ENCODE measurements at places on chromosomes 6 and 20. TPM values are rescaled to one million over a fixed set of nuclear protein-coding genes. Genes with fewer than 3 reads are reported as not detected.

DNA sequence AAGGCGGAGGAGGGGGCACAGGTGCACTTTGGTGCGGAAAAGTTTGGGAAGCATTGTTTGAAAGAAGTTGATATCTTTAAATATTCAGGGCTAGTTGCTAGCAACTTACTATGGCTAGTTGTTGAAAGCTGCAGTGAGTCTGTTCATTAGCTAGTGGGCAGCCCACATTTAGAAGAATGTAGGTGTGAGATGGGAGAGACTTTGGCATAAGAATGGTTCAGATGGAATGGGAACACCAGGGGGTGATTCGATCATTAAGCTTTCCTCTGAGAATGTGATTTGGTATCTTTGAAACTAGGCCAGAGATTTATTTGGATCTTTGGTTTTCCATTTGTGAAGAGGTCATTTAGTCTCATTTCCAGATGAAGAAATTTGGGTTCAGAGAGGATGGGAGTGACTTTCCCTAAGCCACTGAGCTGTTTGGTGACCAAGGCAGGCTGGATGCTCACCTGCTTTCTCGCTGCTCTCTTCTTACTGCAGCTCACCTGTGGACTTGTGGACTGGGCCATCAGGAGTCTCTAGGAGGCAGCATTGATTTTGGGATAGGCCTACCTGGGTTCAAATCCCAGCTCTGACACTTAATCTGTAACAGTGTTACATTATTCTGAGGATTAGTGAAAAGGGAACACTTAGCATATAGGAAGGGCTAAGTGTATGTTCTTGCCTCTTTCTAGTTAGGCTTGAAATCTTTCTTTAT lies 62.9 kb downstream of the CARMIL1 start:
- no peak overlapping the region for H3K27ac ChIP-seq
- no peaks in the 10 kb centered on the region for H3K36me3 ChIP-seq
- DNase-seq = no peak
- no peaks in the 10 kb centered on the region for H3K27me3 ChIP-seq
- no peak overlapping the region for H3K4me3 ChIP-seq
- H3K4me1 ChIP-seq = no peaks in the 10 kb centered on the region

RAET1L gene
- not detected for total RNA-seq

- H3K27me3 ChIP-seq = no peaks in the 10 kb centered on the region
- H3K36me3 ChIP-seq = no peaks in the 10 kb centered on the region
- DNase-seq = no peak
Measured at GRCh38 chr6:104688283-104688969, 171.3 kb downstream of the HACE1 start.

DNA sequence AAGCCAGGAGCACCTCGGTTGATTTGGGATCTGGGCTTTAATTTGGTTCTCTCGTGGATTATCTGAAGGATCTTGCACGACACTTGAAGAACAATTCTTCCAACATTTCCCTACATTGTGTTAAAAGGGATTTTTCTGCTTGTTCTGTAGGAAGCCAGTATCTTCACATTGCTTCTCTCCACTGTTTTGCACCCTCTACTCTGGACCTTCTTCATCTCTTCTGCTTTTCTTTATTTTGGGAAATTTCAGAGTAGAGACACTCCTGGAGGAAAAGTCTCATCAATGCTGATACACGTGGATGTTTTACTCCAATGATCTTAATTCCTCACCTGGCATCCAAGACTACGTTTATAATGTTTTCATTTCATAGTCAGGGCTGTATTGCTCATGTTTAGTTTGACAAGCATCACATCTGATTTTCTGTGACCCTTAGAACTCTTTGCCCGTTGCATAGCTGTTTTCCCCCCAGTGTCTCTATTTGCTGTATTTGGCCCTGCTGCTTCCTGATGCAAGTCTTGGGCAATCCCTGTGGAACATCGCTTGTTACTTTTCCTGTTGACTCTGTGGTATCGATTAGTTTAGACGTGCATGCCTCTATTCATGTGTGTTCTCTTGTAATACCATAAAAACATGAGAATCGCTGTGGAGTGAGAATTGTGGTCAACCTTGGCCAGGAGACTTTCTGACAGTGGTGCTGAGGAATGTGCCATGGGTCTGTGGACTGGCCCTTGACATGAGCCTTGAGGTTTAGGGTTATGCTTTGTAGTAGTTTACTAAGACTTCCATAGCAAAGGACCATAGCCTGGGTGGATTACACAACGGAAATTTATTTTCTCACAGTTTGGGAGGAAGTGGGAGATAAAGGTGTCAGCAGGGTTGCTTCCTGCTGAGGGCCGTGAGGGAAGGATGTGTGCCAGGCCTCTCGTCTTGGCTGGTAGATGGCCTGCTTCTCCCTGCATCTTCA lies 12.5 kb downstream of the PLCB1 start:
- no peak overlapping the region for H3K27ac ChIP-seq
- H3K36me3 ChIP-seq = no peaks in the 10 kb centered on the region
- DNase-seq = no peak
- H3K4me3 ChIP-seq = no peak overlapping the region
- no peaks in the 10 kb centered on the region for H3K4me1 ChIP-seq
- no peaks in the 10 kb centered on the region for H3K27me3 ChIP-seq

SLC22A23 gene
- 1.1 TPM for total RNA-seq

PCMT1 gene
- total RNA-seq = 59.1 TPM

- H3K4me1 ChIP-seq = no peaks in the 10 kb centered on the region
- H3K4me3 ChIP-seq = no peak overlapping the region
- no peak overlapping the region for H3K27ac ChIP-seq
- DNase-seq = peak; percentile 76
Measured at GRCh38 chr6:136210398-136211165, 39.5 kb downstream of the MTFR2 start.

- no peak overlapping the region for H3K27ac ChIP-seq
- no peak for DNase-seq
- H3K27me3 ChIP-seq = no peaks in the 10 kb centered on the region
Measured at GRCh38 chr6:108549741-108550140, 11.0 kb upstream of the FOXO3 start.

- H3K4me3 ChIP-seq = no peak overlapping the region
- peaks cover 35% of the 10 kb centered on the region for H3K27me3 ChIP-seq
- peak overlapping the region; percentile 74 for H3K27ac ChIP-seq
Measured at GRCh38 chr20:64055893-64056638, 6.6 kb upstream of the SOX18 start.

- H3K36me3 ChIP-seq = no peaks in the 10 kb centered on the region
- no peaks in the 10 kb centered on the region for H3K27me3 ChIP-seq
- H3K4me3 ChIP-seq = no peak overlapping the region
- DNase-seq = peak; percentile 56
- H3K27ac ChIP-seq = no peak overlapping the region
Measured at GRCh38 chr20:2279253-2279779, 16.5 kb upstream of the TGM3 start.

GRCh38 chr20:57092112-57092899 lies 174.1 kb downstream of the BMP7 start:
- no peak overlapping the region for H3K27ac ChIP-seq
- H3K4me1 ChIP-seq = peaks cover 13% of the 10 kb centered on the region
- no peaks in the 10 kb centered on the region for H3K36me3 ChIP-seq
- peak; percentile 58 for DNase-seq
- H3K4me3 ChIP-seq = no peak overlapping the region
- peaks cover 17% of the 10 kb centered on the region for H3K27me3 ChIP-seq

DNA sequence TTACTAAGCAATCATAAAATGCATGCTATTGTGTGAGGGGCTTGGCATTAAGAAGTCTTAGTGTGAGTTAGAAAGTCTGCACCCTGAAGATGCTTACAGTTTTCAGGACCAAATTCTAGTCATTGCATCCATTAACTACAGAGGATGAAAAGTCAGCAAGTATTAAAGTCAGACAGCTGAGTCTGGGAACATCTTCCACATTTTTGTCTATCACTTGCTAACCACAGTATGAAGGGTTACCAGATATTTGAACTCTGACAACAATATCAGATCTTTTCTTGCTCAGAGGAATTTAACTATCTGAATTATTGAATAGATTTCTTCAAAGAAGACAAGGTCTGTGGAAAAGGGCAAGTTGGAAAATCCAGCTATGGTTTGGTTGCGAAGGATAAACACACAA lies 264.4 kb downstream of the BTBD9 start:
- no peak overlapping the region for H3K4me3 ChIP-seq
- no peak for DNase-seq
- no peak overlapping the region for H3K27ac ChIP-seq
- H3K27me3 ChIP-seq = no peaks in the 10 kb centered on the region
- H3K4me1 ChIP-seq = peaks cover 9% of the 10 kb centered on the region

- no peaks in the 10 kb centered on the region for H3K36me3 ChIP-seq
- H3K4me3 ChIP-seq = no peak overlapping the region
- no peaks in the 10 kb centered on the region for H3K27me3 ChIP-seq
- no peak for DNase-seq
- H3K27ac ChIP-seq = no peak overlapping the region
- H3K4me1 ChIP-seq = no peaks in the 10 kb centered on the region
Measured at GRCh38 chr6:83597051-83597450, 84.7 kb downstream of the PRSS35 start.

- no peak overlapping the region for H3K27ac ChIP-seq
- no peaks in the 10 kb centered on the region for H3K27me3 ChIP-seq
- H3K4me3 ChIP-seq = no peak overlapping the region
Measured at GRCh38 chr6:96007663-96008062, 8.1 kb upstream of the FUT9 start.

SLC52A3 gene
- total RNA-seq = 0.22 TPM

DNA sequence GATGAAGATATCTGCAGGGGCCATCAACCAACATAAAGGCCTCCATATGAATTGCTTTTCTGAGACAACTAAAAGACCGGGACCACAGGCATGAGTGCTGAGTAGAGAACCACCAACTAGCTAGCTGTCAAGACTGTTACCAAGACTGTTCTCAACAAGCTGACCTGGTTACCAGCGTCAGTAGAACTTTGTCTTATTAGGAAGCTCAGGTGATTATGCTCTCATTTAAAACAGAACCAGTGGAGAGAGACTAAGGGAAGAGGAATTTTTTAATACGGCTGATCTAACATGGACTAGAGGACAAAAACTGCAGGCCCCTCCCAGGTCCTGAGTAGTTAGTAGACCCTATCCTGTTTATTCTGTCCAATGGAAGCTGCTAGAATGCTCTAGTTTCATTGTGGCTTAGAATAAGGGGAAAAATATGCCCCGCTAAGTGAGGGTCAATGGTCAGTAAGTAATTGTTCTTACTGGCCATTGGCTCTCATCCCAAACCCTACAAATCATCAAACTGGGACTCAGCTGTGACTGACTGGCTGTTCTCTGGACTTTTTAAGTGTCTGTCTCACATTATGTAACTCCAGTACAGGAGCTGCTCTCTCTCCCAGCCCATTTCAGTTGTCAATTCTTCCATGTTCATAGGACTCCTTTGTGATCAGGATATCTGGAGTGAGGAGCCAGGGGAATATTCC lies 3.8 kb upstream of the DYNLRB1 start:
- peaks cover 21% of the 10 kb centered on the region for H3K36me3 ChIP-seq
- H3K4me1 ChIP-seq = peaks cover 18% of the 10 kb centered on the region
- DNase-seq = no peak
- H3K27me3 ChIP-seq = no peaks in the 10 kb centered on the region
- peak overlapping the region; percentile 69 for H3K27ac ChIP-seq

RFX6 gene
- not detected for total RNA-seq

PTPRT gene
- total RNA-seq = 0.75 TPM

OTOR gene
- total RNA-seq = 0.35 TPM

DNA sequence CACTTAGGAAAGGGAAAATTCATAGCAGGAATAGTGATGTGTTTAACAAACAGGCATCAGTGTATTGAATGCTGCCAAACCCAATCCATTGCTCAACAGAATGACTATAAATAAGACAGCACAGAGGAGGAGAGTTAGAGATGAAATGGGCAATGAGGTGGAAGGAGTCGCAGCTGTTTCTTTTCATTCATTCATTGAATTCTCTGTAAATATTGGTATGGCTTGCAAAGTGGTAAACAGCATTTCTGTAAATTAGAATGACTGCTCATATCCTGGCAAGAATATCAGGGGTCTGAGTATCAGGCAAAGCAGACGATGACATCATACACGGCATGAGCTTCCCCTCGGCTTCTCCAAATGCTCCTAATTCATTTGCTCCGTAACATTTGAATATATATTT lies 703.6 kb upstream of the SLC35B3 start:
- H3K4me1 ChIP-seq = peaks cover 2% of the 10 kb centered on the region
- no peaks in the 10 kb centered on the region for H3K36me3 ChIP-seq
- H3K27me3 ChIP-seq = no peaks in the 10 kb centered on the region
- no peak overlapping the region for H3K27ac ChIP-seq
- DNase-seq = peak; percentile 21
- no peak overlapping the region for H3K4me3 ChIP-seq

- H3K27ac ChIP-seq = no peak overlapping the region
- no peaks in the 10 kb centered on the region for H3K27me3 ChIP-seq
- H3K4me1 ChIP-seq = no peaks in the 10 kb centered on the region
- DNase-seq = no peak
Measured at GRCh38 chr6:133871131-133871530, 17.8 kb upstream of the TCF21 start.

CYP39A1 gene
- total RNA-seq = 2.9 TPM

TMEM74B gene
- total RNA-seq = 3.1 TPM
